Stimulated activated CD4-positive, alpha-beta T cell treated with anti-CD3 and anti-CD28 coated beads, Interleukin-2, amount 100 ng/mL, for 4 hours (primary cell): ENCODE measurements at places on chromosomes 1 and 21.

GRCh38 chr21:34200288-34200905 lies 127.0 kb downstream of the MRPS6 start:
- DNase-seq = no peak

GRCh38 chr1:169588785-169589485 lies 2.7 kb upstream of the F5 start:
- peak; percentile 24 for DNase-seq

DNA sequence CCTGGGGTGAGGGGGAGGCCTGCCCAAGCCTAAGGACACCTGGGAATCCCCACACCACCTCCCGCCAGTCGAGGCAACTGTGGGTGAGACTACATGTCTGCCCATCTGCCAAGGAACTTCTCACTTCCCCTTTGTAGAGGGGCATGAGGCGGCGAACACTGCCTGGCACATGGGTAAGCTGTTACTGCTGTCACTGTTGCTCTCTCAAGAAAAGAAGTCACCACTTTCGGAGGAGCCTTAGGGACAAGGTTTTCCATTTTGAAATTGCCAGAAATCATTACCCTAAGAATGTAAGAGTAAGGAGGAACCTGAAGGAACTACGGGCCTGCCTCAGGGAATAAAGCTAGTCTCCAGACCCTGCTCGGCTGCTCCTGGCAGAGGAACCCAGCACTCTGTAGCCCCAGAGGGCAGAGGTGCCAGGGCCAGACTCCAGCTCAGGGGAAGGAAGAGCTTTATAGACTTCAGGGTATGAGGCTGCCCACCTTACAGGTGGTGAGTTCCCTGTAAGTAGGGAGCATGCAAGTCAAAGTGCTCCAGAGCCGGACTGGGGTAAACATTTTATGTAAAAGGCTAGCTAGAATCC lies 23.3 kb downstream of the SLC2A1 start:
- no peak for DNase-seq

DNA sequence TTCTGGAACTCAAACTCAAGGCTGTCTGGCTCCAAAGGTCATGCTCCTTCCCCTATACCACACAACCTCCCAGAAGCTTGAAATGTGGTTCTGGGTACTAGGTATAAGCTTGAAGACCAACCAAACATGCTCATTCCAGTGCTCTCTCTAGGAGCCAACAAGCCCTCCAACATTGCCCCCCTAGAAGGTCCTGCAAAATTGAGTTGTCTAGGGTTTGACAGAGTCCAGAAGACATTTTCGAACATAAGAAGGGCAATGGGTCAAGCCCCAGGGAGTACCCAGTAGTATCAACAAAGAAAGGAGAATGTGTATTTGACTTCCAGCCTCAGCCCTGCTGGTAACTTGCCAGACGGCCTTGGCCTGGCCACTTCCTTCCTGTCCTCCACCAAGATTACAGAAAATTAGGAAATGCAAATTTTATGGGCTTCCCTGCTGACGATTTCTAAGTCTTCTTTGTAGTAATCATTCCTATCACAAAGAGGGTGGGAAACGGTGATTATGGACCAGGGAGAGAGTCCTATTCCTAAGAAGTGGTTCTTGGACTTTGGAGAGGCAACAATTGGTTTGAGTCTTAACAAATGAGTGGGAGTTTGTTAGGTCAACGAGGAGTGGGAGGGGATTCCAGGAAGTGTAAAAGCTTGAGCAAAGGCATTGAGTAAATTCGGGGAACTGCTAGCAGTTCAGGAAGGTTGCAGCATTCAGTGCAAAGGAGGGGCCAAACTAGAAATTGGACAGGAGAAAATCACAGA lies 18.7 kb upstream of the SLAMF1 start:
- no peak for DNase-seq

GRCh38 chr1:157085421-157085820 lies 14.2 kb downstream of the ETV3L start:
- no peak for DNase-seq

GRCh38 chr1:207970329-207971233 lies 59.7 kb upstream of the CD34 start:
- DNase-seq = no peak

DNA sequence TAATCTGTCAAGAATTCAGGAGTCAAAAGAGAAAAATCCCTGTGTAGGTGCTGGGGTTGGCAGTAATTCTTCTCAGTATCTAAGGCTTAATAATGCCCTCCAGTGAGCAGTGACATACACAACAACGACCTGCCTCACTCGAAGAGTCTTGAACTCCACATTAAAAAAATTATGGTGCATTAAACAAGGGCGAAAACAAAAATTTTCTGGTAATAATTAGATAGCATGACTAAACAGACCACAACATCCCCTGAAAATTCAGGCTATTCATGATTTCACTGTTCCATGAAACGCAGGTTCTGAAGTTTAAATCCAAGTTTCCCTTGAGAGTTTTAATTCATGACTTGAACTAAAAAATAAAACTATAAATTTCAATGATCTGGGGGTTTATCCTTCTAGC lies 5.1 kb downstream of the SRSF4 start:
- DNase-seq = no peak

- no peak for DNase-seq
These were observed 2.1 kb downstream of the PRELP start for GRCh38 chr1:203477748-203478147.

DNA sequence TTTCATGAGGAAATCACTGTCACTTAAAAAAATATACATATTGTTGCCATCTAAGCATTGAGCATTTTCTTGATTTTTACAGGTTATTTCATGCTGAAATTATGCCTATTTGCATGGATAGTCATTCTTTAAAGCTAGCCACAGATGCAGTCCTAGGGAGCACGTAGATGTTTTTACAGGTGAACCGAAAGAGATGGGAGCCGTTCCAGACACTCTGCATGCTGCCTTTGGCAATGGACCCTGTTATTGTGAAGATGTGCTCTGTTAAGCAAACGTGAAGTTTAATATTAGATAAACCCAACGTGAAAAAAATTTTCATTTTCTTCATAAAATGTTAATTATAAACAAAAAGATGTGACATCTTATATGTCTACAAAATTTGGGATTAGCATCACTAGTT lies 7.1 kb downstream of the PROX1 start:
- DNase-seq = no peak

GRCh38 chr1:54465351-54465811 lies 59.2 kb upstream of the SSBP3 start:
- DNase-seq = no peak

- no peak for DNase-seq
These were observed 159.0 kb upstream of the ZC3H12A start for GRCh38 chr1:37315371-37315846.

DNA sequence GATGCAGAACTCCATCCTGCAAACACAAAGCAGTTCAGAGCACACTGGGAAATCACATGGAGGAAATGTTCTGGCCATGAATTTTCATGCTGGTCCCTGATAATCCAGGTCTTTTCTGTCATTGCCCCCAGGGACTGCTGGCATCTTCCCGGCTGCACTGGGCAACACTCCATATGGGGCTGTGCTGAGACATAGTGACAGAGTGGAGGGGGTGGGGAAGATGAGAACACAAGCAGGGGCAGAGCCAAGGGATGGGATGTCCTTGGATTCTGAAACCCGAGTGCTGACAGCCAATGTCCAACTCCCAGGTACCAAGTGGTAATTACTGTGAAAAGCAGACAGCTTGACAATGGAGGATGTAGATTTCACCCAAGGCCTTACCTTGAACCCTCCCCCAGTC lies 185.7 kb downstream of the HIVEP3 start:
- no peak for DNase-seq

DNA sequence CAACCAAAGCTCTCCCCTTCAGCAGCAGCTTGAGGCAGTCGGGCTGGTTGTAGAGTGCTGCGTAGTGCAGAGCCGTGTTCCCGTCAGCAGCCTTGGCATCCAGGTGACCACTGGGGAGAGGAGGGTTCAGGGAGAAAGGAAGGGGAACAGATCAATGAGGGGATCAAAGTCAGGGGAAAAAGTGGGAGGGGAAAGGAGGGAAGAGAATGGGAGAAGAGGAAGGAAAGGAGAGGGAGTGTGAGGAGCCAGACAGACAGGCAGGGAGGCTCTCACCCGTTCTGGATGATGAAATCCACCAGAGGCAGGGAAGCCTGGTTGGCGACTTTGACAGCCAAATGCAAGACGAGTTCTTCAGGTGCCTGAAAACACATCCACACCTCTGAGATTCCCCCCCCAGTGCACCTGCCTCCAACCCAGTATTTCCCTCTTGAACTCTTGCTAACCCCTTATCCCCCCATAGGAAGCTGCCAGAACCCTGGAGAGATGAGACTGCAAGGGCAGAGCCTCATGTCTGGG lies 9.8 kb upstream of the TCEA3 start:
- no peak for DNase-seq

GRCh38 chr1:161038523-161039153 lies at the start of gene TSTD1:
Gene TSTD1, minus strand, starts transcription at chr1:161038964. Its CDS starts 75 bp downstream, at chr1:161038889.
- peak; percentile 83 for DNase-seq

DNA sequence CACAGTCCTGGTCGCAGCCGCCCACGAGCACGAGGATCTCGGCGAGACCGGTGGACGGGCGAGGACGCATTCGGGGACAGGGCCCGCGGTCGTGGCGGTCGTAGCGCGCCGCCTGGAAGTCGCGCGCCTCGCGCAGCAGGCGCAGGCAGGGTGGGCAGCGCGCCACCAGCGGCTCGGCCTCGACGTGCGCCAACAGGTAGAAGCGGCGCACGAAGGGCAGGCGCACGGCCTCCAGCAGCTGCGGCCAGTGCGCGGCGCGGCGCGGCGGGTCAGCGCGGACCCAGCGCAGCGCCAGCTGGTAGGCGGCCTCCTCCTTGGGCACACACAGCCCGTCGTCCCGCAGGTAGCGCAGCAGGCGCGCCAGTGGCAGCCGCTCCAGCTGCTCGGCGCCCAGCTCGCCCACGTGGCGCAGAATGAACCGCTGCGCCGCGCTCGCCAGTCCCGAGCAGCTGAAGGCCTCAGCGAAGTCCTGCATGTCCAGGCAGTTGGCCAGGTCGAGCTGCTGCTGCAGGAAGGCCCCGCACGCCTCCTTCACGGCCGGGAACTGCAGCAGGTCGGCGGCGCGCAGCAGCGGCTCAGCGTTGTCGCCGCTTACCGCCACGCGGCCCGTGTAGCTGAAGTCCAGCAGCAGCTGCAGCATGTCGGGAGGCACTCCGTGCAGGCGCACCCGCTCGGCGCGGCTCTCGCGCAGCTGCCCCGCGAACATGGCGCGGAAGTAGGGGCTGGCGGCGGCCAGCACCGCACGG lies 573 bp downstream of the KLHL21 start:
- no peak for DNase-seq

- no peak for DNase-seq
These were observed 10.3 kb downstream of the ACTRT2 start for GRCh38 chr1:3031401-3032221.

GRCh38 chr1:229863651-229864545 lies 203.1 kb upstream of the GALNT2 start:
- DNase-seq = no peak

GRCh38 chr1:107474877-107475612 lies 334.2 kb downstream of the NTNG1 start:
- no peak for DNase-seq

DNA sequence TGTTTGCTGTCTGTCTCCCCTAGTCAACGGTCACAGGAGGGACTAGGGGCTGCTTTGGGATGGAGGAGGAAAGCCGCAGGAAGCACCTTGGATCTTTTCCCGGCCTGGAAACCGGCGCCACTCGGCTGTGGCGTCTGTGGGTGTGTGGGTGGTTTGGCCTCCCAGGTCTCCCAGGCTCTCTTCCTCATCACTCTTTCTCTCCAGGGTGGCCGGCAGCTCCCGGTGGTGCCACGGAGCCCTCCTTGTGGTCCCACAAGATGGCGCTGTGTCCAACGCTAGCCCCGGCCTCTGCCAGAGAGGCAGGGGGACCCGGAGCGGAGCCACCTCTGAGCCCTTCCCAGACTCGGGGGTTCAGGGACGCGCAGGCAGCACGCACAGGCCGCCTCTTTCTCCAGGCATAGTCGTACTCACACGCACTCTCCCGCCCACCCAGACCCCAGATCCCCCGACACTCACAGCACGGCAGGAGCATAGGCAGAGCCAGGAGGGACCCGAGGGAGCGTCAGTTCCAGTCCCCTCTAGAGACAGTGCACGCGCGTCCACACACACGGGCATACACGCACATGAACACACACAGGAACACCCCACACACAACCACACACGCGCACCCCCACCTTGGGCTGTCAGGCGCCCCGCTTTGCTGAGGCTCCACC lies 31.2 kb downstream of the CDCP2 start:
- peak; percentile 57 for DNase-seq

GRCh38 chr1:113388017-113388620 lies 2.2 kb upstream of the MAGI3 start:
- DNase-seq = no peak

DNA sequence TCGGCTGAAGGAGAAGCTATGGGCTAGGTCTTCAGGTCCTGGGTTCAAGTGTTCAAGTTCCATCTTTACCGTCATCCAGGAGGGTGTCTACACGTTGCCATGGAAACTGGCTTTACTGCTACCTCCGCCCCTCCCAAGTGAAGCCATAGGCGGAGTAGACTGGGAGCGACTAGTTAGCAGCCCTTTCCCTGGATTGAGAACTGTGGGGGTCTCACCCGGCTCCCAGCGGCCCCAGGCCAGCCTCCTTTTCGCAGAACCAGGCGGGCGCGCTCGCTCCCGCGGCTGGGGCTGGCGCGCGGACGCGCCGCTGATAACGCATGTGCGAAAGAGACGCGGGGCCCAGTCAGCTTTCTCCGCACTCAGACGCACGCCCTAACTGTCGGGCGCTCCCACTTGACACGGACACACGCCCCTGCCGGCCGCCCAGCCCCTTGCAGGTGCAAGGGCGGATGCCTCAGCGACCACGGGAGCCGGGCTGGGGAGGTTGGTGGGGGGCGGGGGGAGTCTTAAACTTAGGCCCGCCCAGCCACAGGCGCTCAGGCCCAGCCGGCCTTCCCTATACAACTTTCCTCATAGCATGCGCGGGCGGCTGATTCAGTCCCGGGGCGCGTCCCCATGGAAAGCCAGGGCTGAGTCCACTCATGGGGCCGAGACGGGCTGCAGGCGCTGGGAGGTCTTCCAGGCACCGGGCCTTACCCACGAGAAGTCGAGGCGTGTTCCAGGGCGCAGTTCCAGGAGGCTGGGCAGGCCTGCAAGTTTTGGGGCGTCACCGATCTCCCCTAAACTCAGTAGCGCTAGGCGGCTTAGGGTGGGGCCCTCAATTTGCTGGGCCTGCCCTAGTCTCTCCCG lies 7.4 kb downstream of the EFNA4 start:
- DNase-seq = peak; percentile 52

GRCh38 chr1:45535988-45536766 lies 14.4 kb upstream of the AKR1A1 start:
- no peak for DNase-seq

DNA sequence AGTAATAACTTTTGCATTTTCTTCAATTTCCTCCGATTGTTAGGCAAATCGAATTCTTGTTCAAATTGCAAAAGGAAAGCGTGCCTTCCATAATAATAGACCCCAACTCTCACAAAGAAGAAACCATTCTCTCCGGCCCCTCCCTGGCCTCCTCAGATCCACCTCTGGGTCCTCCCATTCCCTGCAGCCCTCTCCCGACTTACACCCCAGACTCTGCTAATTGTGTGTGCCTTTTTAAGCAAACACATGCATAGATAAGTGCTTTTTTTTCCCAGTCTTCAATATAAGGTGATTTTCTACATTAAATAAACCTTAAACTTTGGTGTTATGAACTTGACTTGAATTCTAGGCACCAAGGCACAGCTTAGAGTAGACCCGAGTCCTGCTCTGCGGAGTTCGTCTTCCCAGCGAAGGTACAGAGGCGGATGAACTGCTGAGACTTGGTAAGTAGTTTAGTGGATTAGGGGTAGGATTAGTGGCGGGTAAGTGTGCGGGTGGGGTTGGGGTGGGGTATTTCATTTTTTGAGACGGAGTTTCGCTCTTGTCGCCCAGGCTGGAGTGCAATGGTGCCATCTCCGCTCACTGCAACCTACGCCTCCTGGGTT lies 1.5 kb downstream of the L1TD1 start:
- no peak for DNase-seq
